NCI-H2171 (cell line): ENCODE measurements at places on chromosomes 1 and 21.

DNA sequence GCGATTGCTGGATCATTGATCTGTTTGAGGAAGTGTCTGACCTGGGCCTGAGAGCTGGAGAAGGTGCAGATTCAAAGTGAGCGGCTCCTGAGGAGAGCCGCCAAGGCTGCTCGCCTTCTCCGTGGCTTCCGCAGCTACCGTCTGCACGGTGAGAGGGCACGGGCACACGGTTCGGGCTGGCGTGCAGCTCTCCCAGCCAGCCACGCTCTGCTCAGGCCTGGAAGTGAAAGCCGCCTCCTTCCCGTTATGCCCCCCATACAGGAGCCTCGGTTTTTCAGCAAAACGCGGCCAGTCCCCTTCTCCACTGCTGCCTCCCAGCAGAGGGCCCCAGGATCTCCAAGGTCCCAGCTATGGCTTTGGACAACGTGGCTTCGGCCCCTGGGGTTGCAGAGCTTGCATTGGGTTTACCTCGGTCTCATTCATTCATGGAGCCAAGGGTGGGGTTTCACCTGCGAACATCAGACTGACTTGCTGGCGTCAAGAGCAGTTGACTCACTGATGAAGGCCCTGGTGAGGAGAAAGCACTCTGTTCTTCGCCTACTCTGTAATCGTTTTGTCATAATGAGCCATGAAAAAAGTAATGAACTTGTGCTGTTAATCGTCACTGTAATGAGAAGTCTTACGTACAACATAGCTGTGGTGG is 24.4 kb upstream of the PDXK start:
- DNase-seq, result no peak

DNA sequence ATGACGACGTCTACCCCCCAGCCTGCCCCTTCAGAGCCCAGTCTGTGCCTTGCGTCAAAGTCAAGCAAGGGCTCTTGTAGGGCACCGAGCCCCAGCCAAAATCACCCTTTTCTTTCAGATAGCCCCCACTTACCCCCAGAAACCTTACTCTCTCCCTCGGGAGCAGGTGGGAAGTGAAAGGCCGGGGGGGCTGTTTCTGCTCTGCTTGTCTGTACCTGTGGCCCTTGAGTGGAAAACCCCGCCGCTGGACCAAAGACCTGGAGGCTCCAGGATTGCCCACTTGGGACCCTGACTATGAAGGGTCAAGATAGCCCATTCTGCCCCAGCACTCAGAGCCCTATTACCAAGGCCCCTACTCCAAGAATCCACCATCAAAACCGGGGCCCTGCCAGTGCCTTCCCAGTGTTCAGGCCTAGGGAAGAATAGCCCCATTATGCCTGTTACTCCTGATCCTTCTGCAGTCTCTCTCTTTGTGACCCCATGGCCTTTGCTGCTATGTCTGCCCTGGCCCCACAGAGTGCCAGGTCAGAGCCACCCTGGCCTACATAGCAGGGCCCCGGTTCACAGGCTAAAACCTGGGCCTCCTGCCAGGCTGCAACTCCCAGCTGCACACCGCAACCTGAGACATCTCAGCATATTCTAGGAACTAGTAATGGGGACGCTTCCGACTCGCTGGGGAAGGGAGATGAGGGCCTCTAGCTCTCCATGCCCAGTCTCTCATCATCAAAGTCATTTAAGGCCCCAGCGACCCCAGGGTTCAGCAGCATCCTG is 22.2 kb upstream of the HPDL start:
- peak; percentile 51 for DNase-seq

GRCh38 chr21:39321424-39321823 is 8.0 kb upstream of the BRWD1 start:
- DNase-seq, result no peak

- DNase-seq, result no peak
These were observed 116.9 kb downstream of the BEND5 start for GRCh38 chr1:48659801-48660200.

- no peak for DNase-seq
These were observed 48.8 kb upstream of the WASF2 start for GRCh38 chr1:27538793-27539192.

GRCh38 chr1:212500983-212501382 is 68.3 kb downstream of the NENF start:
- DNase-seq, result no peak

DNA sequence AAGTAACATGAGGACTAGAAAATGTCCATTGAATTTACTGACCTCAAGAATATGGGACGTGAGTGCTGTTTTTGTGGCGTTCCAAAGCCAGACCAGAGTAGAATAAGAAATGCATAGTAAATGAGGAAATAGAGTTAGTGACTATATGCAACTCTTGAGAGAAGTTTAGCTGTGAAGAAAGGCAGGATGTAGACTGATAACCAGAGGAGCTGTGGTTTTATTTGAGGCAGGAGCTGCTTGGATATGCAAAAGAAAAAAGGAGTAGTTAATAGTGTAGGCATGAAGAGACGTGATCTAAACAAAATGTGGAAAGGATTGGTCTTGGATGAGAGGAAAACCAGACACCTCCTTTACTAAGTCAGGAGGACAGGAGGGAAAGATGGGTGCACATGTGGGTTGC is 28.2 kb downstream of the DNAH14 start:
- DNase-seq, result no peak

GRCh38 chr1:9728451-9729295 is 77.1 kb downstream of the PIK3CD start:
- DNase-seq, result no peak

DNA sequence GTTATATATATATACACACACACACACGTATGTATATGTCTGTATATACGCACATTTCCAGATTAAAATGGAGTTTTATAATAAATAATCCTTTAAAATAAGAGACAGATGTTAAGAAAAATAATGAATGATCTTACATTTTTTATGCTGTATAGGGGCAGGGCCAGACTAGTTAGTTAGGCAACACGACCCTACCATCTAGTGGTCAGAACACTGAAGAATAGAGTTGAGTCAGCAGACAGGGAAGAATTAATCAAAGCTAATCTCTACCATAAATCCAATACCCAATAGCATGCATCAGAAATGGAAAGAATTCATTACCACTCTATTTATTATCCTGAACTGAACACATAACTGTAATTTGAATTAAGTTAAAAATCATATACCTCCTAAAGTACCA is 156.7 kb downstream of the BRINP3 start:
- DNase-seq, result peak; percentile 38

GRCh38 chr1:10833630-10834557 is 37.4 kb upstream of the CASZ1 start:
- no peak for DNase-seq

DNA sequence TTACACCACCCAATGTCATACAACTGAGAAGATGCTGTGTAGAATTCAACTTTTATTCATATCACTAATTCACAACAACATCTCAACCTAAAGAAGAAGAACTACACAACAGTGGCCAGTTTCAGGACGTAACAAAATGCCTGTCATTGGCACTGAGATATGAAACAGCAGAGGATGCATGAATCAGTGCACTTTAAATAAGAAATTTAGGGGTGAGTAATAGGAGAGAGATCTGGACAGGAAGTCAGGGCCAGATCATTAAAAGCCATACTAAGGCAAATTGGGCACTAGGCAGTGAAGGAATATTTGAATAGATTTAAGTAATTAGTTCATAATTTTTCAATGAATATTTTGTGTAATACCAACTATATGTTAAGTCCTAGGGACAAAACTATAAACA is 510.5 kb downstream of the PLPP3 start:
- no peak for DNase-seq

- no peak for DNase-seq
These were observed 411.0 kb upstream of the NEGR1 start for GRCh38 chr1:72693376-72693775.

DNA sequence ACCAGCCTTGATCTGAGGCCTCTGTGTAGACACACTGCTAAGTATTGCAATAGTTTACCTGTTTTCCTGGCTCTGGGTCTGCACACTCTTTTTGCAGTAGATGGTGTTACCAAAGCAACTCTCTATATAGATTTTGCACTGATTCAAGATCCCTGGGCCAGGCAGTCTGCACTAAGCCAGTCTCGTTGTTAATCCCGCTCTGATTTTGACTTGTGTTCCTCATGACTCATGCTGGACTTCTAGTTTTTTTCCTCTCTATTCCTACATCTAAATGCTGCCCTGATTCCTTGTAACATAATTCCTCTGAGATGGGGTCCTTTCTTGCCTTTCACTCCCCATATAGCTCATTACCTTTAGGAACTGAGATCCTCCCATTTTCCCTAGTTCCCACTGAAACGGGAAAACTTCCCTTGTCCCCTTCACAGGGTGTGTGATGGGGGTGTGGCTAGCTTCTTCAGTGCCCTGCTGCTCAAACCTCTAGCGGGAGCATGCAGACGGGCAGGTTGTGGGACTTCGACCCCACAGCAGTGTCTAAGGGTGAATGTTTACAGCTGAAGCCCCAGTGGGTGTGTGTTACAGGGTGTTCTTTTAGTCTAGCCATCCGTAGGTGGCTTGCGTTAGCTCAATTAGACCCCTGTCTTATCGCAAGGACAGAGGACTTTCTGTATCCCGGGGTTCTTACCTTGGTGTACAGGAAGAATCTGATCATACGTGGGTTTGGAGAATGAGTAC is 106.5 kb upstream of the RAB3GAP2 start:
- no peak for DNase-seq

- no peak for DNase-seq
These were observed 19.9 kb downstream of the FMN2 start for GRCh38 chr1:240111558-240111957.

GRCh38 chr1:53580739-53581475 is 121.7 kb downstream of the DMRTB1 start:
- no peak for DNase-seq

DNA sequence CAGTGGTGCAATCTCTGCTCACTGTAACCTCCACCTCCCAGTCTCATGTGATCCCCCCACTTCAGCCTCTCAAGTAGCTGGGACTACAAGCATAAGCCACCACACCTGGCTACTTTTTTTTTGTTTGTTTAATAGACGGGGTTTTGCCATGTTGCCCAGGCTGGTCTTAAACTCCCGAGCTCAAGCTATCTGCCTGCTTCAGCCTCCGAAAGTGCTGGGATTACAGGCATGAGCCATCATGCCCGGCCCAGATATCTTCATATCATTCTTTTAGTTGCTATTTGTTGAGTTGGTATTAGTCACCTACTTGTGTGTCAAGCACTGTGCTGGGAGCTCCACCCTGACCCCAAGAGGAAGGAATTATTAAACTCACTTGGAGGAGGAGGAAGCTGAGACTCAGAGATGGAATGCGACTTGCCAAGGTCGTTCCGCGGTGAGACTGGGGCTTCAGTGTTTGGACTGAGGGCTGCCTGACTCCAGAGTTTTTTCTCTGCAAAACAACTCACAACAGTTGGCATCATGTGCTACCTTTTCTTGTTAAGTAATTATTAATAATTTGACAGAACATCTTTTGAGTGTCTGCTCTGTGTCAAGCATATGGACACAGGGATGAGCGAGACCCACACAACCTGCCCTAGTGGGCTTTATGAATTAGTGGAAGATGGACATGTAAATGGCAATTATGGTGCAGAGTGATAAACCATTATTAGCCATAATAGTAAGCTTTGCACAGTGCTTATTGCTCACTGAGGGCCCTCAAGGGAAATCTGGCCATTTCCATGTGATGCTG is 132.0 kb downstream of the FOXD2 start:
- DNase-seq, result no peak

GRCh38 chr1:197896301-197896700 is 6.1 kb upstream of the C1orf53 start:
- DNase-seq, result no peak

DNA sequence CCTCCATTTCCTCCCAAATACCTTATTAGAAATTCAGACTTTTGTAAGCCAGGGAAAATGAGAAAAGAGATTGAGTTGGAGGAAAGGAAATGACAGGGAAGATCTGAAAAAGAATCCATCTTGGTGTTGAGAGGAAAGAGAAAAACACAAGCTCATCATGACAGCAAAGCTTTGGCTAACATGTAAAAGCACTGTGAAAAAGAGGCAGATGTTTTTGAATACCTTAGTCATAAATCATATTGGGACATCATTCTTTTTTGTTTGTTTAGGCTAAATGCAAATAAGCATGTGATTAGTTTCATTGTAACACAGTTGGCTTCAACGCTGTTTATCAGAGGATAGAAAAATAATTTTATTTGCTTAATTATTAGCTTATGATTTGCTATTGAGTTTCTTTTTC is 64.6 kb downstream of the LHX8 start:
- DNase-seq, result no peak

- DNase-seq, result no peak
These were observed 233.9 kb downstream of the PTBP2 start for GRCh38 chr1:96955307-96956012.

DNA sequence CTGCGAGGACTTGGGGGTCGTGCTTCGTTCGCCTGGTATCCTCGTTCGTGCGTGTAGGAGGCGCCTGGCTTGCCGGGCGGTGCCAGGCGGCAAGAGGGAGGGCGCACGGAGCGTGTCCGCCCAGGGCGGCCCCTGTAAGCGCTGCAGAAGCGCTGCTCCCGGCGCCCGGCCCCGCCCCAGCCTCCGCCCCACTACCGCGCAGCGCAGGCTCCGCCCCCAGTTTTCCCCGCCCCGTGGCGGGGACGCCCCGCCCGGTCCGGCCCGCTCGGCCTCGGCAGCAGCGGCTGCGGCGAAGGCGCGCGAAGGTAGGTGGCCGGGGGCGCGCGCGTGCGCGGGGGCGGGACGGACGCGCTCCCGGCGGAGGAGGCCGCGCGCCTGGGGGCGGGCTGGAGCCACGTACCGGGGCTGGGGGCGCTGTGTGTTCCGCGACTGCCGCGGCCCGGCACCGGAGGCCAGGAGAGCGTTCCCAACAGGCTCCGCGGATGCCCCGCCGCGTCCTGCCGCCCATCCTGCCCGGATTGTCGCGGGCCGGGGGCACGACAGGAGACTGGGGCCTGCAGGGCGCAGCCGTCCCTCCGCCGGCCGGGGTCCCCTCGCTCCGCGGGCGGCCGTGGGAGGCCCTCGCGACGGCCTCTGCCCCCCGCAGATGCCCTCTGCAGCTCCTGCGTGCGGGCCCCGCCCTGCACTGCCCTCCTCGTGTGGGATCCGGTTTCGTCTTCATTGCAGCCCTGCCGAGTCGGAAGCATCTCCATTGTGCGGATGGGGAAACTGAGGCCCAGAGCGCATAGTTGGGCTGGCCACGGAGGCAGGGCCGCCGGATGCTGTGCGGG is 7.7 kb upstream of the CROCC start:
- DNase-seq, result peak; percentile 100

- DNase-seq, result no peak
These were observed 421 bp upstream of the LCE3A start for GRCh38 chr1:152623203-152623844.

- peak; percentile 7 for DNase-seq
These were observed 25.5 kb upstream of the CCSAP start for GRCh38 chr1:229368347-229368746.

- no peak for DNase-seq
These were observed 33.6 kb upstream of the CTSK start for GRCh38 chr1:150841626-150842025.
